ENCODE measurements at places on chromosomes 12 and 14.

DNA sequence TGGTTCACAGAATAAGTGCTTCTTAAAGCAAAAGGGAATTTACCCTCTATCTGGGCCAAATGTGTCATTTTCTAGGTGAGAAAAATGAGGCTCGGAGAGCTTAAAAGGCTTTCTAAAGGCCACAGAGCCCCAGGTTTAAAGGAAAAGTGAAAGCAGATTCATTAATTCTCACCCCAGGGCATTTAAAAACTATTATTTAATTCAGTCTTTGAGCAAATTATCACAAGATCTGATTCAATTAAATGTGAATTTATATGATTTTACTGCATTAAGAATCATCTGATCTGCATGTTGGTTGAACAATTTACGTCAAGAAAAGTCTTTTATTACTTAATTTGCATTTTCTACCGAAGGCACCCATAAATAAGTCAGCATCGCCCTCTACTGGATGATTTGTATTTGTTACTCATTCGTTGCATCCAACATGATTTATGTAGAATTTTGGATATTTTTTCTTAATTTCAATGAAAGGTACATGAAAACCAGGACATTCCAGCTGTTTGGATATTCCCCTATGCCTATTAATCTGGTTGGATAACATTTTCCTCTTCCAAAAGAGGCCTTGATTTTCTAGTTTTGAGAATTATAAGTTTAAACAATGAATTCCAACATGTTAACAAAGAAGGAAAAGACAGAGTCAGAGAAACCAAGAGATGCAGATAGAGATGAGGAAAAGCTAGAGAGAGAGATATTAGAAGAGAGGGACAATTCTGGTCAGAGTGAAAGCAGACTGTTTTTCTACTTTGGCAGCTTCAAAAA lies 19.1 kb upstream of the DHRS7 start:
- peak; percentile 31 for DNase-seq

- no peak for DNase-seq
Observed at GRCh38 chr14:104250175-104250574, 111.8 kb downstream of the KIF26A start.

- DNase-seq: no peak
Observed at GRCh38 chr14:24084440-24084839, 9.7 kb upstream of the PCK2 start.

- no peak for DNase-seq
Observed at GRCh38 chr14:65261946-65262345, 150.6 kb upstream of the FUT8 start.

GRCh38 chr12:10171973-10172728 lies at the start of gene OLR1:
Gene OLR1 (minus strand): TSS chr12:10172132. CDS start chr12:10172077, 55 bp downstream.
- DNase-seq: no peak

DNA sequence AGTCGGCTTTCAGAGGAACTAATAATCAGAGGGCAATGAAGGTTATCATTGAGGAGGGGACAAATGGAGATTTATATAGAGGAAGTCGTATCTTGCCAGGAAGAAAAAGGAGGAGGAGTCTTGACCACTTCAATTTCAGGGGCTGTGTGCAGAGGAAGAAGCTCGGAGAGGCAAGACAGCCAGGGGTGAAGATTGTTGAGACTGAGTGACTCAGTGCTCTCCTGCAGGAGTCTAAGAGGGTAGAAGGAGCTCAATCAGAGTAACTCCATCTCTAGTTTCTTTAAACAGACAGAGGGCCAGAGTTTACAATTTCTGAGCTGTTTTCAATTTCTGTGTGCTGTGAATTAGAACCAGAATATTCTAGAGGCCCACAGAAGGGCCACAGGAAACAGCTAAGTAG lies 439.3 kb upstream of the PRICKLE1 start:
- DNase-seq: no peak

- DNase-seq: no peak
Observed at GRCh38 chr14:65173973-65174693, 71.8 kb upstream of the MAX start.

DNA sequence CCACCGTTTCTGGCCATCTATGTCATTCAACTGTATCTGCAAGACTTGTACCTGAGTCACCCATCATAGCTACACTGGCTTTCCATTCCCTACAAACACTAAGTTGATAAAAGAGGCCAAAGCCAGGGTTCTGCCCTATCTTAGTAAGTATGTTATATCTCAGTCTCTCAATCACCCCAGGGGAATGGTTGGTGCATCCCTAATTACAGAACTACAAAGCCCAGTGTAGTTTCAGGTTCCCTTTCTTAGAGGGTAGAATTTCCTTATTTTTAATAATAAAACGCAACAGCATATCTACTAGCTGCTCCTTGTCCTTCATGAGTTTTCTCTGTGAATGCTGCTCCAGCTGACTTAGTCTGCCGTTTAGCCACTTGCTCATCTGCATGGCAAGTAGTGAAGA lies 57.6 kb downstream of the ST8SIA1 start:
- no peak for DNase-seq

DNA sequence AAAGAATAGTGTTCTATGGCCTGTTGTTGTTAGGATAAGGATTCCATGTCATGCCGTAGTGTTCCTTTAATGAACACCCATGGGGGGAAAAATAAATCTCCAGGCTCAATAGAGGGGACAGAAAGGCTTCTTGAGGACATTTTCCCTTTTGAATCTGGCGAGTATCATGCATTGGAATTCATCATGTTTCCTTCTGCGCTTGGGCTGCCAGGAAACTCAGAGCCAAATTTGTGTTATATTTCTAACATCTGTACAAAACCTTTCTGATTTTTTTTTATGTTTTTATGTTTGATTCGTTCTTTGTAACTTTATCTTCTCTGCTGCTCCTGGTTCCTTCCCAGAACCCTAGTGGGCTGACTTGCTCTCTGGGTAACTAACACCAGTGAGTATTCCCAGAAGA lies 1163.3 kb downstream of the VRK1 start:
- no peak for DNase-seq

DNA sequence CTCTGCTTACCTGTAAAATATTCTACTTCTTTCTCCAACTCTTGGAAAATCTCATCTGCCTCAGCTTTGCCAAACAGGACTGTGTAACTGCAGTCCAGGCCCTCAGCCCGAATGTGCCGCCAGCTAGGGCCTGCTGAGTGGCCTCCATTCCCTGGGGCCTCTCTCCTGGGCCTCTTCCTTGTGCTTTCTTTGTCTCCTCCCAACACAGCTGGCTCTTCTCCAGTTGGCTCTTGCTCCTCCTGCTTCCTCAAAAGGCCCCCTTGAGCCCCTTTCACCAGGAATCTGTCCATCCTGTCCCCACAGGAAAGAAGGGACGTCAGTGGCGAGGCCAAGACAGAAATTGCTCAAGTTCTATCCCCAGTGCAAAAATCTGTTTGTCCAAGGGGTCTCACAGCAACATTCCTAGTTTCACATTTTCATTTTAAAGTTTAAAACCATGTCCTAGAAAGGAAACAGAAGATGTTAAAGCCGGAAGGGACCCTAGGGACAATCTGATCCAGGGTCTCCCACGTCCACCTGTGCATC lies 713 bp downstream of the ALKBH2 start:
- no peak for DNase-seq

- no peak for DNase-seq
Observed at GRCh38 chr14:106822905-106823304, 1296.5 kb downstream of the TMEM121 start.

GRCh38 chr12:109329686-109330085 lies 18.0 kb upstream of the MYO1H start:
- peak; percentile 79 for DNase-seq

DNA sequence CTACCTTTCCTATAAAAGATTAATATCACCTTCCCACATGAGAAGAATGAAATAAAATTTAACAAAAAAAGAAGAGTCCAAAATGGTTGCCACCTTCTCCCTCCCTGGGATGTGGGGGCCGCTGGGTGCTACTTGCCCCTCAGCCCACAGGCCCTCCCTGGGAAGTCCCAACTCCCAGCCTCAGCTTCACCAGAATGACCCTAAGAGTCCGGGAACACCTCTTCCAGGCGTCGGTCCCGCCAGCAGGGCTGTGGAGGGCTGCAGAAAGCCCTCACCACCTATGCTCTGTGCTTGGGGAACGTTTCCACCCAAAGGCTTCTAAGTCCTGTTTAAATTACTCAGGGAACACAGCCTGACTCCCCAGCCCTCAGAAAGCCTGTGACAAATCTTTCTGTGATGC lies 71.9 kb downstream of the MOK start:
- DNase-seq: no peak

DNA sequence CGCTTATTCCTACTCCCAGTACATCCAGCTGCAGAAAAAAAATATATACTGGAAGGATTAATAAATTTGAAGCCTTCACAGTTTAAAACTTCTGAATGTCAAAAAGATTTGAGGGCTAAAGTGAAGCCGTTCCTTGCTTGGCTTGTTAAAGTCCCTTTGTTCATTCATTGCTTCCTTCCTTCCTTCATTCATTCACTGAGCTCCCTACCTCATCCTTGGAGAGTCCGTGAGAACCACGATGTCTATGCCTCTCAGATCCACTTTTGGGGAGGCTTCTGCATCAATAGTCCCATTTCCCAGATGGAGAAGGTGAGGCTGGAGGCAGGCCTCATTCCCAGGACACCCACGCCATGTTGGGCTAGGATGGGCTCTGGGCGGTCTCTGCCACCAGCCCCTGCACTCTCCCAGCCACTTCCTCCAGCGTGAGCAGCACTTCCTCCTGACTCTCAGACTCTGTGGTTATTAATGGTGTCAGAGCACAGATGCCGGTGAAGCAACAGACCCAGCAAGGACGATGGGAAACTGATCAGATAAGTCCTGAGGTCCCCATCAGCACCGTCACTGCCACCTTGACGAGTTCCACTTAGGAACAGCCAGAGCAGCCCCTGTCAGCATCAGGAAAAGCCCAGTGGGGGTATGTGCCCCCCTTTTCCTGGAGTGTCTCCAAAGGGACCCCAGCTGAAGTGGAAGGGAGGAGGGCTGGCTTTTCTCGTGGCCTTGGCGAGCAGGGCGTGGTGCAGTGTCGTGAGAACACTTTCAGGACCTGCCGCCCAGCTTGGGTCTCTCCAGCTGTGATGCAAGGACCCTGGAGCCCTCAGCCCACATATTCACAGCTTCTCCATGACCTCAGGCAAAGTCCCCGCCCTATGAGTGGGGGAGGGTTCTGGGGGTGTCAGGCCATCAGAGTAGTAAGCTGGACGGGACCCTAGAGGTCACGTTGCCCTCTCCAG lies 21.2 kb downstream of the ASB2 start:
- DNase-seq: no peak

GRCh38 chr12:111691262-111691661 lies 5.4 kb downstream of the ACAD10 start:
- no peak for DNase-seq

- DNase-seq: no peak
Observed at GRCh38 chr12:116534311-116535121, 24.7 kb upstream of the MAP1LC3B2 start.

DNA sequence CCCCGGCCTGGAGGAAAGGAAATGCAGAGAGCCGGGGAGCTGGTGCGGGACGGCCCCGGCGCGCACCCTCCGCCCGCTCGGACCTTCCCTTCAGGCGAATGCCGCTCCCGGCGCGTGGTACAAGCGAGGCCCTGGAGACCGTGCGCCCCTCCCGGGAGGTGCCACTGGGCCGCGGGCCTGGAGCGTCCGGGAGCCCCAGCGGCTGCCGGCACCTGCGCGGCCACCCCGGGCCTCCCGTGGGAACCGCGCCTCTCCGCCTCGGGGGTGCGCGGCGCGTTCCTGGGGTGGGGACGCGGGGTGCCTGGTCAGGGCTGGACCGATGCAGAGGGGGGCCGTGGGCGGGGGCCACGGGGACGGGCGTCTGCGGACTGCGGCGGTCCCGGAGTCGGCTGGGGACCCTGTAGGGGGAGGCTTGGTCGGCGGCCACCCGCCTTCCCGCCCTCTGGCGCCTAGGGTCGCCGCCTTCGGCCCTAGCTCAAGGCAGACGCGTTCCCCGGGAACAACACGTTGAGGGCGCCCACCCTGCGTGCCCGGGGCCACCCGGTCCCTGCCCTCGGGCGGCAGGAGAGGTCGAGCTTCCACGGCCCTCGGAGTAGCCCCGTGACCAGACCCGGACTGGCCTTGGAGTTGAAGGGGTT lies 599 bp downstream of the PAPLN start:
- no peak for DNase-seq

GRCh38 chr12:15227004-15227679 lies 5.9 kb upstream of the RERG start:
- DNase-seq: peak; percentile 11

DNA sequence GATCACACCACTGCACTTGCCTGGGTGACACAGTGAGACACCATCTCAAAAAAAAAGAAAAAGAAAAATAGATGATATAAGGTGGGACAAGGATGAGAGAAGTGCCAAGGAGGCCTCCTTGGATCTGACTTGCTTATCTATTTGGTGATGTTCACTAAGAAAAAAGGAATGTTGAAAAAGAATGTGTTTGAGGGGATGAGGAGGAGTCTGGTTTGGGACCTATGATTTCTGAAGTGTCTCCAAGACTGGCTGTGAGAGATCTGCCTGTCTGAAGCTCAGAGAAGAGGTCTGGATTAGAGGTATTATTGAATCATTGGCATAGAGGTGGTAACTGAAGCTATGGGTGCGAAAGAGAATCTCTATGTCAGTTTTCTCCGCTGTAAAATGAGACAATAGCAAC lies 42.8 kb downstream of the BCAT1 start:
- no peak for DNase-seq

DNA sequence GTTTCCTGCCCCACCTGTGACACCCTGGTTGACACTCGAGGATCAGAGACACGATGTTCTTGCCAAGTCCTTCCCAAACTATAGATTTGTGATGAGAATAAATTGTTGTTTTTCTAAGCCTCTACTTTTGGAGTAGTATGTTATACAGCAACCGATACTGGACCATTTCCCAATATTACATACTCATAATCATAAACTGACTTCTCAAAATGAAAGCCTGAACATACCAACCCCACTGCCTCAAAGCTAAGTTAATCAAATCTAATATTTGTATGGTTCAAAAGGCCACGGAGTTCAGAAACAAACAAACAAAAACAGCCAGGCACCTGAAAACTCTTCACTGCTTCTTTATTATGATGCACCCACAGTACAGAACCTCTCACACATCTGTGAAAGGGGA lies 52.3 kb upstream of the GPHB5 start:
- no peak for DNase-seq

GRCh38 chr14:103000291-103000921 lies 56.9 kb downstream of the CDC42BPB start:
- no peak for DNase-seq

DNA sequence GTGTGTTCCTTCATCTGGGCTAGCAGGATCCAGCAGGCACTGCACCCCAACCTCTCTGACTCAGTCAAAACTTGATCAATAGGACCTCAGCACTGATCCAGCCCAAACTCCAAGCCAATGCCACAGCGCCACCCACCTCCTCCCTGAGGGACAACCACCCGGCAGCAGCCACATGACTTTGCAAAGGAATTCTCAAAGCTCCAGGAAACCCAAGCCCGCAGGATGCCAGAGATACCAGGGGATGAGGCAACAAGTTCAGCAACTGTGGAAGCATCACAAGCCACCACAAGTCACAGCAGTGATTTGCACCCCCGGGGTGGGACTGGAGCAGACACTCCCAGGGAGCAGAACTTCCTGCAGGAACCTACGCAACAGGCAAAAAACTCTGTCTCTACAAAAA lies 37.3 kb downstream of the ACTN1 start:
- no peak for DNase-seq

GRCh38 chr14:65880507-65880906 lies 468.0 kb downstream of the FUT8 start:
- no peak for DNase-seq

- no peak for DNase-seq
Observed at GRCh38 chr14:102917056-102917385, 5.4 kb upstream of the AMN start.

GRCh38 chr12:90816353-90817089 lies 138.5 kb downstream of the CCER1 start:
- DNase-seq: no peak

- no peak for DNase-seq
Observed at GRCh38 chr14:63468294-63468693, 74.9 kb downstream of the PPP2R5E start.

GRCh38 chr12:128312661-128313060 lies 45.7 kb downstream of the TMEM132C start:
- DNase-seq: no peak
